ENCODE measurements at places on chromosomes 6 and 20. TPM values are rescaled to one million over a fixed set of nuclear protein-coding genes. Genes with fewer than 3 reads are reported as not detected.

Gene PDYN
- 0.63 TPM for total RNA-seq

Gene RAB32
- 6.8 TPM for total RNA-seq

Gene SOX18
- total RNA-seq, result 0.23 TPM

Gene RAB44
- total RNA-seq, result not detected

Gene GRM1
- 1.3 TPM for total RNA-seq

Measured in H1 (cell line).